SK-MEL-5 (cell line): ENCODE measurements at places on chromosomes 7 and 10. TPM values are rescaled to one million over a fixed set of nuclear protein-coding genes. Genes with fewer than 3 reads are reported as not detected.

- no peak for DNase-seq
Measured at GRCh38 chr7:80611779-80612178, 26.7 kb upstream of the CD36 start.

The METTL27 gene
- total RNA-seq: 1.8 and 2.8 TPM in 2 replicates

The SLC13A1 gene
- not detected in 2 replicates for total RNA-seq

GRCh38 chr7:100093054-100093453, 4.3 kb downstream of the COPS6 start:
- DNase-seq: peak; percentile 34

DNA sequence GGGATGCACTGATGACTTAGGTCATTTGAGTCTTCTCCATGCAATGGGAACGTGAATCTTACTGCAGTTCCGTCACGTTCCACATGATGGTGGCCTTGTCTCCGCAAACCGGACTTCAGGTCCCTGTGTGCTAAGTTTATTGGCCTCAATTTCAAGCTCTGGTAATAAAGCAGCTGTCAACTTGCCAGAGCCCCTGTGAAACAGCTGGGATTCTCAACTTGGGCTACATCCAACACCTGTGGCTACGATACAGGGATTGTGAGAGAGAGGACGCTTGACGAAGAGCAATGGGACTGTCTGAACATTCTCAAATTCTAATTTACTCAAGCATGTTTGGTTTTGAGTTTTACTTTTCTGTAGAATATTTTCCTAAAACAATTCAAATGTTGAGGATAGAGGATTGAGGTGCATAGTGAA, 174.2 kb downstream of the PTN start:
- DNase-seq: peak; percentile 84

GRCh38 chr7:95303013-95303905, 21.1 kb downstream of the PON1 start:
- no peak for DNase-seq

- DNase-seq: no peak
Measured at GRCh38 chr7:86768394-86768793, 124.7 kb downstream of the GRM3 start.

DNA sequence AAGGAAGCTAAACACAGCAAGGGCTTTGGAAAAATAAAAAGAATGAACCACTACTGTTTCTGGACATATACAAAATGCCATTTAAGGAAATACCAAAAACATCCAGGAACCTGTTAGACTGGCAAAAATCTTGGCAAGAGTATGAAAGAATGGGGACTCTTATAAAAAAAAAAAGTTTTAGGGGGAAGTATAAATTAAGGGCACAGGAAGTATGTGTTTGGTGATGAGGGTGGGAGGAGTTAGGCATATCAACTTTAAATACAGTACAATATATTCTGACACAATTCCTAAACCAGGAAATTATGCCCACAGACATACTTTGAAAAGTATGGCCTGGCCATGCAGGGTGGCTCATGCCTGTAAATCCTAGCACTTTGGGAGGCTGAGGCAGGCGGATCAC, 74.2 kb downstream of the WAPL start:
- no peak for DNase-seq

GRCh38 chr10:80185578-80186299, 19.6 kb downstream of the ANXA11 start:
- DNase-seq: no peak

GRCh38 chr10:14399641-14400040, 68.9 kb upstream of the FRMD4A start:
- no peak for DNase-seq

The FBXL15 gene
- 6.5 and 8.4 TPM in 2 replicates for total RNA-seq

DNA sequence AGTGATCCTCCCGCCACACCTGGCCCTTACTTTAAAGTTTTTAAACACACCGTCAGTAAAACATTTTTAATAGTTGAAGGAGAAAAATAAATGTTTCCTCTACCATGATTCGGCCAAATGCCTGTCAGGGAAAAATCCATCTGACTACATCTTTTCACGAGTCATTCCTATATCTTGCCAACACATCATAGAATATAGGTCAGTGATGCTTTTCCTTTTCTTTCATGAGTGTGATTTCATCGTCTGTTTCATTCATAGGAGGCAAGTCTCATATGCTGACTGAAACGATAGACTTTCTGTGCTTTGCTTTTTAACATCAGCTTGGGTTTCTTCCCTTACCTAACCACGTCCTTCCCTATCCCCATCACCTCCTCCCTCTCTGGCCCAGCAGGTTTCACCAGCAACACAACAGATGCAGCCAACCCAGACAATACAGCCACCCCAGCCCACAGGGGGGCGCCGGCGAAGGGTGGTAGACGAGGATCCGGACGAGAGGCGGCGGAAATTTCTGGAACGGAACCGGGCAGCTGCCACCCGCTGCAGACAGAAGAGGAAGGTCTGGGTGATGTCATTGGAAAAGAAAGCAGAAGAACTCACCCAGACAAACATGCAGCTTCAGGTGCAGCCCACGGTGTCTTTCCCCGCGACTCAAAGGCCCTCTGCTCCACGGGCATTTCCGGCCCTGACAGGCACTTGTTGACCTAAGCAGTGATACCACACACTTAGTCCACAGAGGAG, 149.2 kb downstream of the TRIL start:
- no peak for DNase-seq

DNA sequence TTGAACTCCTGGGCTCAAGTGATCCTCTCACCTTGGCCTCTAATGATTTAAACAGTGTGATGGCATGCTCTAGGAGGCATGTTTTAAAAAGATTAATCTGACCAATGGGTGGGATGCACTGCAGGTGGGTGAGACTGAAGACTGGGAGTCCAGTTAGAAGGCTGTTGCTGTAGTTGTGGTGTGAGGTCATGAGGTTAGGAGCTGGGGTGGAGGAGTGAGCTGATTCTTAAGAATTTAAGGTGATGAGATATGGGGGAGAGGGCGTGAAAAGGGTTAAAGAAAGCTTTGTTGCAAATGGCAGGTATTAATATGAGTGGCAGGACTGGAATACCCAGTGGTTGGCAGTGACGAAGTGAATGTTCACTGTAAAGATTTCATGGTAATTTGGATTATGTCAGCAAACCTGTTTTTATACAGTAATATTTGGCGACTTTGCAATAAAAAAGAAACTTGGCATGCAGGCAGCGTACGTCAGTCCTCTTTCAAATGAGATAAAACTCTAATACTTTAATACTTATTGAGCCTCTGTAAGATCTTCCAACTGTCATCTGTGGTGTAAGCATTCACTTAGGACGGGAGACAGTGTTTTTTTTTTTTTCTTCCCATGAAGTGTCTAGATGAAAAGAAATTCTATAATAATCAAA, 72.8 kb upstream of the MTPN start:
- DNase-seq: no peak

DNA sequence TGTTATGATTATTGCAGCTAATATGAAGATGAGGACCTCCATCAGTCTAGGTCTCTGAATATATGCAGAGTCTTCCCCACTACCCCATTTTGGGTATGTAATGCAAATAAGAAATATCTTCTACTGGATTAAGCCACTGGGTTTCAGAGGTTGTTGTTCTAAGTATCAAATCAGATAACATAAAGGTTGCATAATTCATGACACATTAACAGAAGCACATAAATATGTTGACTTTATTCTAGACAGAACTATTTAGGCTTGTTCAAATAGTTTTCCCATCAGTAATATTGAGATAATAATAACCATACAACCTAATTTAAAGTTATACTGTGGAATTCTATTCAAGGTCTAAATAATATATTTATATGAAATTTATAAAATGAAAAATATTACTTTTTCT, 157.1 kb downstream of the ETV1 start:
- DNase-seq: no peak

DNA sequence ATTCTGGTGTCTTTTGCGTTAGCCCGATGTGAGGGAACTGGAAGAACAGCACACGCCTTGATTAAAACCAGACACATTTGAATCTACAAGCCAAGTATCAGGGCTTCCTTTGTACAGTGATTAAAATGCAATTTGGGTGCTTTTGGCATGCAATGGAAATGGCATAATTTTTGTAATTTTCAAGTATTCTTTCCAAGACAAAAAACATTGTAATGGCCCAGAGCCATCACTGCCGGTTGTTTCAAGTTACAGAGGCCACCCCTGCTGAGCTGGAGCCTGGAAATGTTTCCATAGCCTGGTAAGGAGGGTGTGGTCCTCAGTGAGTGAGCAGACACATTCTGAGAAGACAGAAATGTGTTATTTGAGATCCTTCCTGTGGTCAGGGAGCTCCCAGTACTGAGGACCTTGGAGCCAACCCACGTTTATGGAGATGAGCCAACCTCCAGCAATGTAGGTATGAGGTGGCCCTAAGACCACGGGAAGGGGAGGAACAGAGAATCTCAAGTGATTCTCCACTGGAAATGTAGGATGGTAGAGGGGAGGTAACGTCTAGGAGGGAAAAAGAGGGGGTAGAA, 20.9 kb downstream of the TEX36 start:
- no peak for DNase-seq

The VWA2 gene
- not detected in 2 replicates for total RNA-seq

The COL1A2 gene
- 0.05 TPM in 2 replicates for total RNA-seq

The SSC4D gene
- 0.59 and 0.77 TPM in 2 replicates for total RNA-seq

- DNase-seq: no peak
Measured at GRCh38 chr10:38159004-38159403, 64.9 kb downstream of the ZNF37A start.

The CDNF gene
- 0.74 and 1.7 TPM in 2 replicates for total RNA-seq

GRCh38 chr7:122137251-122138077, 6.6 kb downstream of the AASS start:
- DNase-seq: no peak
